Mucosa of descending colon (tissue), 3 donors: ENCODE measurements at places on chromosomes 7 and 10. TPM values are rescaled to one million over a fixed set of nuclear protein-coding genes. Genes with fewer than 3 reads are reported as not detected.

DNA sequence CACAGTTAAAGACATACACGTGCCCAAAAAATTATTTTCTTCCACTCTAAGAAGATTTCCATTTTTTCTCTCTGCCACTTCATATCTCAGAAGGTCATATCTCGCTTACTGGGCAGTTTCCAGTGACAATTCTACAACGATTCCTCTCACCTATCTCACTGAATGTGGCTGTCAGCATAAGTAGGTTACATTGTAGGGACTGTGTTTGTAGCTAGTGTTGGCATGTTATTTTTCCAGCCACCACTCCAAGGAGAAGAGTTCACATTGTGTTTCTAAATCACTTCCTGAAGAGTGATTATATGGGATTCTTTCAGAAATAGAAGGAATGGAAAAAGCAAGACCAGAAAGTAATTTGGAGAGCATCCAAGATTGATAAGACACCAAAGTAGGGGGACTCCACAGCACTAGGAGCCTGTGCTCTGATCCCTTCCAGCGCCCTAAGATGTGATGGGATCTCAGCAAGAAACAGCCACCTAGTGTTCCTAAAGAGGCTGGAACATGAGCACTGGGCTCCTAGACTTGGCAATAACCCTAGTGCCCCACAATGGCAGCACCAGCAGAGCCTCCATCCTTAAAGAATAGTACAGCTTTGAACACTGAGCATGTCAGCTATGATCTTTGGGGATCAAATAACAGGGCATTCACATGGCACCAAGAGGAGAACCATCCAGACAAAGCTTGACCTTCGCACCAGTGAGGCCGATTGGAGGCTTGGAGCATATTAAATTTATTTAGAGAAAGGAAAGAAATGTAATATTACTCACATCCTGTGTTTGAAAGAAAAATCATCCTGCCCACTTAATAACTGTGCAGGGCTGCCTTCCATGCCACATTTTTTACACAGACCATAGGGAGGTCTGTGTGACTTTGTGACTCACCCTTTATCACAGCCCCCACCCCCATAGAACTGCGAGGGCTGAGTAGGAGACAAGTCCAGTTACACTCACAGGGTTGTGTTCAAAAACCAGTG is 51.8 kb downstream of the CAV1 start:
- no peak for DNase-seq

GRCh38 chr7:1468643-1469298 is 9.5 kb upstream of the MICALL2 start:
- DNase-seq, result no peak

GRCh38 chr10:114694752-114695151 is 36.7 kb upstream of the ABLIM1 start:
- no peak for DNase-seq

- DNase-seq, result no peak
Observed at GRCh38 chr7:101233907-101234547, 3.6 kb downstream of the CLDN15 start.

- DNase-seq, result no peak
Observed at GRCh38 chr10:59910867-59911266, 4.5 kb upstream of the CCDC6 start.

The ANKRD7 gene
- not detected for total RNA-seq

GRCh38 chr10:61448091-61448490 is 5.1 kb downstream of the TMEM26 start:
- DNase-seq, result no peak

DNA sequence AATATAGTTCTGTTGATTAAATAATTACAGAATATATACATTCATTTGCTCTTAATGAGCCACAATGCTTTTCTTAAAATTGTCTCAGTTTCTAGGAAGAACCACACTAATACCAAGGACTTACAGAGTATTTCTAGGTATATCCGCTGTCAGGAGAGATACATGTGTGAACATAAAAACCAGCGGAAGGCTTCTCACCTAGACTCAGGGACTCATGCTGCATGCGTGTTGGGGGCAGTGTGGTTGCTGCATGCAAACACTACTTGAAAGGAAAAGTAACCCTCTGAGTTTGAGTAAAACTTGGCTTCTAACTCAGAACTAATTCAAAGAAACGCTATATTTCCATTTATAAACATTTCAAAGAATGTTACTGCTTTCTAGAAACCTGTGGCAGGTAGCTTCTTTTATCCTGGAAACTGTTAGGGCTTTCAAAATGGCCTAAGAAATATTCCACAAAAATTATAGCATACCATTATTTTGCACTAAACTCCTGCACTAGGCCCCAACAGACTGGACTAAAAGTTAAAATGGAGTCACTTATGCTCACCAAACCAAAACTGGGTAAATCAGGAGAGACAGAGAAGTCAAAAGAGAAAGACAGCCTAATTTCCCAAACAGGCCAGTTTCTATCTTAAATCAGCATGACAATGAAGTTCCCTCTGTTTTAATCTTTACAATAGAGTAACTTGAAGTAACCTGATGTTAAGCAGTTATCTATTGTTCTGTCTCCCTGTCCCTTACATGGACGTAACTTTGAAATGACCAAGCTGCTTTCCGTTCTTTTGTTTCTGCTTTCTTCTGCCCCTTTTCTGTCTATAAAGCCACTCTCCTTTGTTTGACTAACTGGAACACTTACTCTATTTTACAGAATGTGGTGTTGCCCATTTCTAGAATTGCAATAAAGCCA is 95.2 kb upstream of the FAM133B start:
- DNase-seq, result no peak

DNA sequence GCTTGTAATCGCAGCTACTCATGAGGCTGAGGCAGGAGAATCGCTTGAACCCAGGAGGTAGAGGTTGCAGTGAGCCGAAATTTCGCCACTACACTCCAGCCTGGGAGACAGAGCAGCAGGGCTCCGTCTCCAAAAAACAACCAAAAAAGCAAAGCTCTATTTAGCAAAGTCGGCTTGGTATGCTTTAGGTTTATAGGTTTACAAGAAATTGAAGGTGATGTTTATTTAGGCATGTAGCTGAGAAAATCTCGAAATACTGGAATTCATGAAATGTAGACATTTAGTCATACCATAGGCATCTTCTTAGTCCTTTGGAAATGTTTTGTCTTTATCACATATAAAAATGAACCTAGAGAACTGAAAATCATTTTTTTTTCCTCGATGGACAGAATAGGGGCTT is 453.8 kb upstream of the ANKRD30A start:
- no peak for DNase-seq

The SH2D4B gene
- total RNA-seq, result not detected

The TCERG1L gene
- not detected for total RNA-seq

The COG5 gene
- 47.7 TPM for total RNA-seq

The SPDYE11 gene
- not detected for total RNA-seq

DNA sequence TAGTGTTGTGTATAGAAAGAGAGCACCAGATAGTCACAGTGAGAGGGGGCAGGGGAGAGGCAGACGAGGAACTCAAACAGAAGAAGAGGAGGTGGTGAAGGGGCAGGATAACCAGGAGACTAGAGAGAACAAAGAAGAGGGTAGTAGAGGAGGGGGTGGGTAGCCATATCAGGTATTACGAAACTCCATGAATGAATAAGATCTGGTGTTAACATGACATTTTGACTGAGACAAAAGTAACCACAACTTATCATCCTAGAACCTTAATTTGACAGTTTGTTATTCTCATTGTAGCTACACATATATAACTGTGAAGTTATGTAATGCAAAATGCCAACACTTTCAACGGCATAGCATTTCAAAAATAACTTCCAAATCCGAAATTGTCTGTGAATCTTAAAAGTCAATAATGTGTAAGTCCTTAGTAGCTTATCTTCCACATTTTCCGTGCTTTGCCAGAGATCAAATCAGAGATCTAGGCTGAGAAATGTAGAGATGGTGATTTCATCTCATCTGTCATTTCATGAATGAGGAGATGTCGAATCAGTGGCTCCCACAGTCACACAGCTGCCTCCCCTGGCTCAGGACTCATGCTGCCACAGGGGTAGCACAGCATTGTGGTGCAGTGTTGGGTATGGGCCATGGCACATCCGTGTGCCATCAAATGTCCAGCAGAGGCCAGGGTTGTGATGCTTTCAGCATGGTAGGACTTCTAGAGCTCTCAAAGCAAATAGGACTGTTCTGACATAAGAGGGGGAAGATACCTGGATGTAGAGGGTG is 202.1 kb downstream of the HECW1 start:
- no peak for DNase-seq
